Stimulated activated CD8-positive, alpha-beta memory T cell treated with anti-CD3 and anti-CD28 coated beads, Interleukin-4, amount 100 ng/mL, for 4 hours (primary cell): ENCODE measurements at places on chromosomes 5 and 9.

DNA sequence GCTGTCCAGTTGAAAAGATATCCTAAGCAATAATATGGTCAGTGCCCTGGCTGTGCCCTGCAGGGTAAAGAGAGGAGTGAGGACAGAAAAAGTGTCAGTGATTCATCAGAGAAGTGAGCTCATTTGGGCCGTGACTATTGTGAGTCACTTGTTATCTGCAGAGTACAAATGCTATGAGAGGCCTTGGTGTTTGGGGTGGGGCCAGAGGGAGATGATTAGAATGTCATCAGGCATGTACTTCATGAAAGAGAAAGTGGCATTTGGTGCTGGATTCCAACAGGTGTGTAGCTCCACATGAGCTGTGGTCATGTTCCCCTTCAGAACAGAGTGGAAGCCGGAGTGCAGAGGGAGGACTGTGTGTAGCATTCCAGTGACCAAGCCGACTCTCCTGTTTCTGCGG lies 174.1 kb downstream of the KDM4C start:
- peak; percentile 2 for DNase-seq

DNA sequence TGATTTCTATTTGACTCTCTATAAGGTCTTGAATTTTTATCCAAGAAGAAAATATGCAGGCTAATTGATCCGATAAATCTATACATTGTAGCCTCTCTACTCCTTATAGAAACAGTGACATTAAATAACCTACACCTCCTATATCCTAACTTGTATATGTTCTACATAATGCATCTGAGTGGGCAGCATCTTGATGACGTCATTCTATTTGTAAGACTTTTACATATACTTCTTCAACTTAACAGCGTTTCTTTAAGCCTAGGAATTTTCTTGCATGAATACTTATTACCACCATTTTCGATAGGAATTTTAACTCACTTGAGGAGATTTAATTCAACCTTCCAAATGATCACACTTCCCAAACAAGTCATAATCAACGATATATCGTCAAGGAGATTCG lies 869.0 kb downstream of the PTPRD start:
- no peak for DNase-seq

DNA sequence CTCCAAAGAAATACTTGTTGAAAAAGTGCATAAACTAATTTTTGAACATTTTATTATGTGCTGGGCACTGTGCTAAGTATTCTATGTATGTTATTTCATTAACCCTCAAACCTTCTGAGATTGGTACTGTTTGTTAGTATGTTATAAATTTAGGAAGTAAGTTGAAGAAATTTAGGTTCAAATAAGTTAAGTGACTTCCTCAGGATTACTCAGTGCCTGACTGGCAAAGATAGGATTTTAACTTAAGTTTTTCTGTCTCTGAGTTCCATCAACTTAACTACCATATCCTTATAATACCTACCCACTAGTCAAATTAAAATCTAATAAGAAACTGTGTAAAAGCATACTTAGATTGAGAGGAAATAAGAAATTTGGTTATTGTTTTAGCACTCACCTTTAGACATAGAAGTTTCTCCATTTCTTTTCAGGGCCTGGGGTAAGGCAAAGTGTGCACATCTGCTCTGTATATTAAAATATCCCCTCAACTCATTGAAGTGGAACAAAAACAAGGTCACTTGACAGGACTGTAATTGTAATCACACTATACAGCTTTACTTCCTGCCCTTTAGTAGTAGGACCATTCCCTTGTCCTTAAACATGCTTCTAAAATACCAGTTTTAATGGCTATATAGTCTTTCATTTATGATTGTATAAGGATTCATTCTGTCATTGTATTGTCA lies 15.2 kb downstream of the TGFBR1 start:
- DNase-seq, result no peak

DNA sequence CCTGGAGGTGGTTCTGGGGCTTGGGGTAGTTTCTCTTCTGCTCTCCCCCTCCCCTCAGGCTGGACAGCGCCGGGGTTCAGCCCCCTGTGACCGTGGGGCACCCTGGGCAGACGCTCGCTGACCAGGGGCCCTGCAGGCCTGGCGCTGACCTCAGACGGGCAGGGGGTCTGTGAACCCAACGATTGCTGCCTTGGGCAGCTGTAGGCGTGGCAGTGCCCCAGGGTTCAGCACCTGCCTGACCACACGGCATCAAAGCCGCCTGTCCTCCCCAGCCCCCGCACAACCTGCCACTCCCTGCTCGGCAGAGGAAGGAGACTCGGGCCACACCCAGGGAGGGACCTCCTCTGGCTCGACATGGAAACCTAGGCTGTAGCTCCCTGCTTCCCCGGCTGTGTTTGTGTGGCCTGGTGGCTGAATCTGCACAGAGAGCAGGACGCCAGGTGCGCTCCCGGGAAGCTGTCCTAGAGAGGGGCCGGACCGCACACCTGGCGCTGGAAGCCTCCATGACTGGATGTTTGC lies 12.2 kb downstream of the LCN12 start:
- DNase-seq, result no peak

DNA sequence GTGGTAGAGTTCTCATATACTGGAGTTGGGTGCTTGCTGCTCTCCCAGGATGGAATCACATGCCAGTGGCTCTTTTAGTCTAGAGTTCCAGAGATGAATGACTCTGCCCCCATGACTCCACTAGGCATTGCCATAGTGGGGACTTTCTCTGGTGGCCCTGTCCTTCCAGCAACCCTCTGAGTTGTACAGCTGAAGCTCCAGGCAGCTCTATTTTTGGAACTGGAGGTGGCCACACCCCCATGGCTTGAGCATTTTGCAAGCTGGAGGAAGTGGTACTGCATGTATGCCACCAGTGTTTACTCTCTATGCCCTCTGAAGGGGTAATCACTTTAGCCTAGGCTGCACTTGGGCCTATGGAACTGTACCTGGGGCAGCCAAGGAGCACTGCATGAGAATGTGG lies 112.6 kb downstream of the RANBP17 start:
- DNase-seq, result no peak

DNA sequence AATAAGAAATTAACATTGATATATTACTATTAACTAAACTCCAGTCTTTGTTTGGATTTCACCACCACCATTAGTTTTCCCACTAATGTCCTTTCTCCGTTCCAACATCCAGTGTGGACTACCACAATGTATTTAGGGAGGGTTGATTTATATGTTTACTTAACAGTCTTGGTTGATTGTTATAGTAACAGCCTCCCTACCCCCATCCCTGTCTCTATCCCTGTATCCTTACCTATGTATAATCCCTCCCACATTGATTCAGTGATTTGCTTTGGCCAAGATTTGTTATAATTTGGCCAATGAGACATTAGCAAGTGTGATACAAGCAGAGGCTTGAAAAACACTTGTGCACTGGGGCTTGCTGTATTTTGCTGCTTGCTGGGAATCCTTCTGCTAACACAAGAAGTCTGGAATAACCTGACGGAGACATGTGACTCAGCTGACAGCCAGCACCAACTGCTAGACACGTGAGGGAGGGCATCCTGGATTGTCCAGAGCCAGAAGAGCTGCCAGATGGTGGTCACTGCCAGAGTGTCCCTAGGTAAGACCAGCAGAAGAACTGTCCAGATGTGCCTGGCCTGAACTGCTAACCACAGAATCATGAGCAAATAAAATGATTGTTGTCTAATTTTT lies 51.2 kb upstream of the TCF7 start:
- DNase-seq, result no peak
